T-cell (primary cell): ENCODE measurements at places on chromosomes 12 and 14.

DNA sequence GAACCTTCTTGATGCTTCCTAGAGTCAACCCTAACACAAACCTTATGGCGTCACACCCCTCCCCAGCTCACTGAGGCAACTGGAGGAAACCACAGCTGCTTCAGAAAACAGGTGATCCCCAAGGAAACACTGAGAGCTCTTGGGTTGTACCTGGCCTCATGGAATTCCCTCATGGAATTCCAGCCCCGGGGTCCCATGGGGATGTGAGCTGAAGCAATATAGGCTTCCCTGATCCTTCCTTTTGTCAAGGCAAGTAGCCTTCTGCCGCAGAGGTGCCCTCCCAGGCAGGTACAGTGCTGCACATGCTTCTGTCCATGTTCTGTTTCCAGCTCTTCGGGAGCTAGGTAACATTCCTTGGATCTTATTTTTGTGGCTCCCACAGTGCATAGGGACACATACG lies 47.3 kb downstream of the TSPAN11 start:
- DNase-seq = no peak

- DNase-seq = no peak
Observed at GRCh38 chr14:36319899-36320199, 588 bp downstream of the MBIP start.

DNA sequence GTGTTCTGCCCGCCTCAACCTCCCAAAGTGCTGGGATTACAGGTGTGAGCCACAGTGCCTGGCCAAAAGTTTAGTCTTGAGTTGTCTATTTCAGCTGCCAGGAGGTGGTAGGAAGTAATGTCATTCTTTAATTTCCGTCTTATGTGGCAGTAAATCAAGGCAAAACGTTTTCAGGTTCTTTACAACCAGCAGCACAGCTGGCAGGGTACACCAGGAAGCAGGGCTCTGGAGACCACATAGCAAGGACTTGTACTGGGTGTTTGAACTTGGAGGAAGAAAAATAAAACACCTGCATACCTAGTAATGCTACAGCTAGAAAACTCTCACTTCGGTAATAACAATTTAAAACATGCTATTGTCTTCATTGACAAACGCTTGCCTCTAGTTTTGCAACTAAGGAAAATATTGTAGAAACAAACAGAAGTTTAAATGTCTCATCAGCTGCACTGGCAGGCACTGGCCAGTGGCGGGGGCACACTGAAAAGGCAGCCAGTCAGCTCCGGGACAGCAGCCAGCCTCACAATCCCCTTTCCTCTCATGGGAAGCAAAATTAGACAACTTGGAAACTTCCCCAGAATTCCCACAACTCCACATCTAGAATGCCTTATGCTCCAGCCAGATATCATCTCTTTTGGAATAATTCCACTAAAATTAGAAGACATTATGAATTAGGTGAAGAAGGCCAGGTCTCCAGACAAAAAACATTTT lies 72.2 kb downstream of the CLIP1 start:
- DNase-seq = no peak

DNA sequence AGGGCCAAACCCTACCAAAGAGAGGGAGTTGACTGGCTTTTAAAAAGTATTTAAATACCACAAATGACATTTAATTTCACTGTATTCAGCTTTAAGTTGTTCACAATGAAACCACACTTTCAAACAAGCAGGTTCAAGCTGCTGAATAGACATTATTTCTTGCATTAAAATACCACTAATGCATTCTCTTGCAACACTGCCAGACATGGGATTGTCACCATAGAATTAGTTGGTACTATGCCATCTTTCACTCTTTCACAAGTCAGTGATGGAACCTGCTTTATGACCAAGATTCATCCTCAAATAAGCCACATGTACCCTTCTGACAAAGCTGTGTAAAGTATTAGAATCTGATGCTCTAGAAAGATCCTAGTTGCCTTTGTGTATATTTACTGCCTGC lies 239.4 kb downstream of the PAWR start:
- no peak for DNase-seq

GRCh38 chr12:48990552-48990951 lies 8.6 kb downstream of the DDN start:
- DNase-seq = no peak

GRCh38 chr14:60649875-60650372 lies 647 bp upstream of the SIX1 start:
- no peak for DNase-seq

DNA sequence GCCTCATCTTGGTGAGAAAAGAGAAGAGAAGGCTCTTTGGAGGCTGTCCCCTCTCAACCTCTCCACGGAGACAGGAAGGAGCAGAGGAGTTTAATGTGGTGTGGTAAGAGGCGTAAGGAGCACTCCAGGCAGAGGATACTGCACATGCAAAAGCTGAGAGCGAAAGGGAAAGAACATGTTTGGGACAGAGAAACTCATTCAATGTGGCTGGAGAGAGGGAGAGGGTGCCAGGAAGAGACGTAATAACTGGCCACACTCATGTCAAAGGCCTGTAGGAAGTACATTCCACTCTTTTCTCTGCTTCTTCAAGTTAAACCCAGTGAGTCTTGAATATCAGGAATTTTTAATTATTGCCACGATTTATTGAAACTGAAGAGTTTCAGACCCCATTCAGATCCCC lies 12.0 kb downstream of the VDR start:
- DNase-seq = no peak

DNA sequence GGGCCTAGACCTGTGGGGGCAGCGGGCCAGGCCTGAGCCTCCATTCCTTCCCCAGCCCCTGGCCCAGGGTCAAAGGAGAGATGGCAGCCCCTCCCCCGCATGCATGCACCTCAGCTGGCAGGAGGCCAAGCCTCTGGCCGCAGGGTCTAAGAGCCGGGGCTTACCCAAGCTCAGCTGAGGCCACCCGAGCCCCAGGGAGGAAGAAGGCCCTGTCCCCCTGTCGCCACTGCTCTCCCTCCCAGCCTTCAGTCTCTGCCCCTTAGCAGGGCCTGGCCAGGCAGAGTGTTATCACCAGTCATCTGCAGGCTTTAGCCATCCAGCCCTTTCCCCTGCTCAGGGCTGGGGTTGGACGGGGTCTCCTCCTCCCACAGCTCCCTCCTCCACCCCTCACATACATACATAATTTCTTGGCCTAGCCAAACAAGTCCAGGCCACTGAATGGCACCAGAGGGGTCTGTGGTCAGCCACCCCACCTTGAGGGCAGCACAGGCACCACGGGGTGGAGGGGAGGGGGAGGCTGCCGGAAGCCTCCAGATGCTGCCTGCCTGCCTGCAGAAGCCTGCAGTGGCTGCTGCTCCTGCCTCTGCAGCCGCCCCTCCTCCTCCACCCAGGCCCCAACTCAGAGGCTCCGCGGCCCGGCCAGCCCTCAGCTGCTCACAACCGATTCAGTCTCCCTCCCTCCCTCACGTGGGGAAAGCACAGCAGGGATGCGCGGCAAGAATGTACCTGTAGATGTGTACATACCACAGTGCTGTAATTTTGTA lies 22.8 kb downstream of the RAB35 start:
- DNase-seq = no peak

- DNase-seq = no peak
Observed at GRCh38 chr14:95140060-95140858, 17.1 kb downstream of the DICER1 start.

DNA sequence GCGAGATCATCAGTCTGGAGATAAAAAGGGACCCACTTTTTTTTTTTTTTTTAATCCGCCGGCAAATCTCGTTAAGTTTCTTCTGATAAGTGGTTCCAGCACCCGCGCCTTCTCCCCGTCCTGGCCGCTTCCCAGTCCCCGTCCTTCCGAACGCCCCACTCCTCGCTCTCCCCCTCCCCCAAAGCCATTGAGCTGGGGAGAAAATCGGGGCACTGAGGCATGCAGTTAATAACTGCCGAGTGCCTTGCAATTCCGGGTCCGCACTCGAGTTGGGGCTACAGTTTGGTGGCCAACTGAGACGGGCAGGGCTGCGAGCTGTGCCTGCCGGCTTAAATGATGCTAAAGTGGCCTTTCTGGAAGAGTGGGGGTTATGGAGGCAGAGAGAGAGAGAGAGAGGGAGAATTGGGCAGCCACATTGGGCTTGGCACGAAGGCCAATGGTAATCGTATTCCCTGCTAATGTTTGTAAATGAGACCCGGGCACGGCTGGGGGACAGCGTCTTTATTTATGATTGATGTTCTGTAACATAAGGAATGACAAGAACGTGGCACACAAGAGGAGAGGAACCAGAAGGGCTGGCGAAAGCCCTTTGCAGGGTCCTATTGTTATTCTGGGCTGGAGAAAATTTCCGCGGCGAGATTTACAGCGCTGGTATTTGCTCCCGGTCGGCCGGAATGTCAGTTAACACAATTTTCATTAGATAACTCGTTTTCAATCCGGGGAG lies 115.4 kb upstream of the MYL2 start:
- DNase-seq = no peak

DNA sequence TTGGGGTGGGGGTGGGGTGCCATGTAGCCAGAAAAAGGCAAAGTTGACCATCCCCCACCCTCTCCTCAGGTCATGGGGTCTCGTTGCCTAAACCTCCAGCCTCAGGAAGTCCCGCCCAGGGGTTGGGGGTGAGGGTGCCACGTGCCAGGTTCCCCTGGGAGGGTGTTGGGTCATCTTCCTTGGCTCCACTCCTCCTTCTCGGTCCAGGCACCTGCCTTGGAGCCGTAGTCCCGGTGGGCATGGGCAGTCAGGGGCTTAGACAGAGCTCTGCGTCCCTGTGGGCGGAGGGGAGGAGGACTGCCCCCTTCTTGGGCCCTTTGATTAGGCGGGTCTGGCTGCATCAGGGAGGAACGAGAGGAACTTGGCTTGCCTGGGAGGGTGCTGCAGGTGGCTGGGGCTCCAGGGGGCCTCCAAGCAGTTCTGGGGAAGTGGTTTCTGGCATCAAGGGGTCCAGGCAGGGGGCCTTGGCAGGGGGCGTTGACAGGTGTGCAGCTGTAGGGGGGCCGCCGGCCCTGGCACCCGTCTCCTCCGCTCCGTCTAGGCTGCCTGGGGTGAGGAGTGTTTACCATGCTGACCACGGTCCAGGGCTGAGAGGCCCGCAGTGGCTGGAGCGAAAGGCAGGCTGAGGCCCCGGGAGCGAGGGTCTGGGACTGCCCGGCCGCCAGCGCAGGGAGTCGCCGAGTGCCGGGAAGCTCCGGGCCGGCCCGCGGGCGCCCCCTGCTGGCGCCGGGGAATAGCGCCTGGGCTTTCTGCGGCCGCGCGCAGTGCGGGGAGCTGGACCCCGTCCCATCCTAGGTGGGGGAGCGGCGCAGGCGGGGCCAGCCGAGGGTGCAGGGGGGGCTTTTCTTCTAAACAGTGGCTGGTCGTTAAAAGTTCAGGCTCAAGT lies 7.9 kb downstream of the SETD1B start:
- no peak for DNase-seq

- DNase-seq = no peak
Observed at GRCh38 chr14:94164685-94165431, 9.3 kb upstream of the PPP4R4 start.

DNA sequence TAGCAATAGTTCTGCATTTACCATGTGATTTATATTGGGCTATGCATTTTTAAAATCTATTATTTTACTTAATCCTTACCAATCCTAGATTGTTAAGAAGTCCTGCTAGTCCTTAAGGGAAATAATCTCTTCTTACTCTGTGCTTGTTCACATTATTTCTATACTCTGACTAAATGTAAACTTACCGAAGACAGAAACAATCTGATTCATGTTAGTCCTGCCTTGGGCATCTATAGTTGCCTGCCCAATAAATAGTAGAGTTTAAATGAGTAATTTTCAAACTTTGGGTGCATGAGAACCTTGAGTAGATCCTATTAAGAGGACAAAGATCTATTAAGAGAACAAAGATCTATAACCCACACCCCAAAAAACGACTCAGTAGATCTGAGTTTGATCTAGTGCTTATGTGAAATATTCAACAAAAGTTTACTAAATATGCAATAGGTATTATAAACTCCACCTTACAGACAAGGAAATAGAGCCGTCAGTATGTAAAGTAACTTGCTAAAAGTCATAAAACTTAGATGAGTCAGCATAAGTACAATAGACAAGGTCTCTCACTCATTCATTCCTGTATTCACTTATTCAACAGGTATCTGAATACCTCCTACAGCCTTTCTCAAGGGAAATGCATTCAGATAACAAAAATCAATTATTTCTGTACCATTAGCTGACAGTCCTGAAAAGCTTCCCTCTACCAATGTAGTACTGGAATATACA lies 127.6 kb downstream of the PAWR start:
- DNase-seq = no peak

DNA sequence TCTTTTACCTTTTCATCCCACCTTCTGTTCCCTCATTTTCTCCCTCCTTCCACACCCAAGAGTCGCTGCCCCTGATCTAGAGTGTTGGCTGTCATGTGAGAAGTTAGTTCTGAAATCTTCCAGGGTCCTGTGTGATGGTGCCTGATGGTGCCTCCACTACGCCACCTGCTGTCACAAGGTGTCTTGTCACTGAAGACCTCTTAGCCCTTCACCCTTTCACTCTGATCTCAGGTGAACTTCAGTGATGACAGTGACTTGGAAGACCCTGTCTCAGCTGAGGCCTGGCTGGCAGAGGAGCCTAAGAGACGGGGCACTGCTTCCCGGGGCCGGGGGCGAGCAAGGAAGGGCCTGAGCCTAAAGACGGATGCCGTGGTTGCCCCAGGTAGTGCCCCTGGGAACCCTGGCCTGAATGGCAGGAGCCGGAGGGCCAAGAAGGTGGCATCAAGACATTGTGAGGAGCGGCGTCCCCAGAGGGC lies 7.6 kb upstream of the PFDN5 start:
- DNase-seq = peak; percentile 77

- no peak for DNase-seq
Observed at GRCh38 chr14:72743626-72744025, 150.3 kb downstream of the DPF3 start.

- DNase-seq = no peak
Observed at GRCh38 chr12:7090222-7090998, 1.8 kb downstream of the C1R start.
